ENCODE measurements at places on chromosomes 7 and 10. TPM values are rescaled to one million over a fixed set of nuclear protein-coding genes. Genes with fewer than 3 reads are reported as not detected.

Gene RELN
- total RNA-seq = 1.1 TPM

Gene MYL10
- total RNA-seq = not detected

Gene KIAA1217
- 34.8 TPM for total RNA-seq

Gene SPDYE6
- not detected for total RNA-seq

Gene GIMAP2
- total RNA-seq = 4.3 TPM

Gene NPTX2
- total RNA-seq = 4.5 TPM

Gene ZCWPW1
- total RNA-seq = 4.1 TPM

Gene DEPP1
- 47.3 TPM for total RNA-seq

Gene SLC26A5
- 2.5 TPM for total RNA-seq

DNA sequence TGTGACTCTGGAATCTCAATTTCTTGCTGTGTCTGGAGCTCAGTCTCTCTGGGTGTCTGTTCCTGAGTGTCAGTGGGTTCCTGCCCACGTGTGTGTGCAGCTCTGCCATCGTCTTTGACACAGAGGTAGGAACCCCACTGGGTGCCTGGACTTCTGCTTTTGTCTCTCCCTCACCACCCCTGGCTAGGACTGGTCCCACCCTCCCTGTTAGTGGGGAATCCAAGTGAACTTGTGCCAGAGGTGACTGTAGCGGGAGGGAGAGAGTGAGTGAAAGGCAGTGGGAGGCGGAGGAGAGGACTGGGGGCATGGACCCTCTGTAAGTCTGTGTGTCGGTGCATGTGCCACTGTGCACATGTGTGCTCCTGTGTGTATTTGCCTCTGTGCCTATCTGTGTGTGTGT is 299.9 kb upstream of the ZMIZ1 start:
- no peak for DNase-seq

DNA sequence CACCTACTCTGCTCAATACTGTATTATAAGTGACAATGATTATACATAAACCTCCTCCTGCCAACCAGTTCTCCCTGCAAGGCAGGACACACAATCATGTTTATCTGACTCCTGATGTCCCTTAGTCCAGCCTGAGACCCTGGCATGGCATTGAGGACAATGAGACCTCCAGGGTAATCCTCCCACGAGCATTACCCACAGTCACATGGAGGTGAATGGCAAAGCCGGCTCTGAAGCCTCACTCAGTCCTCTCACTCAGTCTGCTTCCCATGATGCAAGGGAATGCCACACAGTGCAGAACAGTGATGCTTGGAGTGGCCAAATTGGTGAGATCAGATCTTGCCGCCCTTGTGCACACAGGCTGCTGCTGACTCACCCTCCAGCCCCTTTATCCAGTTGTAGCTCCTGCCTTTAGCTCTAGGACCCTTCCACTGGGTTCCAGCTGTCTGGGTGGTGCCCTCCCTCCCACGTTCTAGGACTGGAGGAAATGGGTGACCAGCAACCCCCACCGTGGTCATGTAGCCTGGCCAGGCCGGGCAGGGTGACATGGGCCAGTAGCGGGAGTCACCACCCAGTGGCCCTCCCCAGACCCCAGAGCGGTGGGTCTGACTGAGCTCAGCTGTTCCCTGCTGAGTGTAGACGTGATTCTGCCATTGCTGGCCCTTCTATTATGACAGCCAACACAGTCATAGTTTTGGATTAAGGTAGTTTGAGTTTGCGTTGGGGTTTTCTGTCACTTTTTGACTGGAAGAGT is 5.5 kb upstream of the ADCY1 start:
- peak; percentile 68 for DNase-seq

GRCh38 chr10:12077580-12078180 is 8.9 kb downstream of the DHTKD1 start:
- no peak for DNase-seq

- DNase-seq = no peak
Observed at GRCh38 chr7:97457054-97457453, 274.8 kb upstream of the TAC1 start.

- no peak for DNase-seq
Observed at GRCh38 chr7:37395618-37396259, 52.9 kb downstream of the ELMO1 start.

DNA sequence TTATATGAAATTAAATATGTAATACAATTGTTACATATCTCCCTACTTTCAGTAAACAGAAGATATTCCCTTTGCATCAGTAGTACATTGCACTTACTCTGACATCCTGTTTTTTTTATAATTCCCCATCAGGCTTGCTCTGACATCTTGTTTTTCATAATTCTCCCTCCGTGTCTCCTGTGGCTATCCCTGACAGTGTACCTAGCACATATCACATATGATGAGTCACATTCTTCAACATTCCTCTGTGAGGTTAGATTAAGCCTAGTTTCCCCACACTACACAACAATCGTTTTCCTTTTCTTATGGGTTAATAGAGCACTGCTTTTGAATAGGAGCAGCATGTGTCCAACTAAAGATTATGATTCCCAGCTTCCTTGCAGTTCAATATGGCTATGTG is 250.6 kb upstream of the NPVF start:
- DNase-seq = no peak

- no peak for DNase-seq
Observed at GRCh38 chr7:1755783-1756625, 85.9 kb downstream of the ELFN1 start.

DNA sequence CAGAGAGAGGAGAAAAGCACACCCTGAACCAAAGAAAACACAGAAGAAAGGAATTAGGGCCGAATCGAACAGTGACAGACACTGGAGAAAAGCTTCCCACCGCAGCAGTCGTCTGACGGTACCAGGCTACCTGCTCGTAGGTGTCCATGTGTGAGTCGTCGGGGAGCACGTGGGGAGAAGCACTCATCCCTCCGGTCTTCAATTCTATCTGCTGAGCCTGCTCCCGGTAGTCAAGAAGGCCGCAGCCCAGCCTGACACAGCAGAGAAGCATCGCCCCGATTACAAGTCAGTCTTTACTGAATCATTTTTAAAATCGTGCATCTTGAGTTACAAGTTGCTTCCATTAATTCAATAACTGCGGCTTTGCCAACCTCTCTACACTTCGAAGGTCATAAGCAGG is 24.5 kb downstream of the PITRM1 start:
- no peak for DNase-seq

DNA sequence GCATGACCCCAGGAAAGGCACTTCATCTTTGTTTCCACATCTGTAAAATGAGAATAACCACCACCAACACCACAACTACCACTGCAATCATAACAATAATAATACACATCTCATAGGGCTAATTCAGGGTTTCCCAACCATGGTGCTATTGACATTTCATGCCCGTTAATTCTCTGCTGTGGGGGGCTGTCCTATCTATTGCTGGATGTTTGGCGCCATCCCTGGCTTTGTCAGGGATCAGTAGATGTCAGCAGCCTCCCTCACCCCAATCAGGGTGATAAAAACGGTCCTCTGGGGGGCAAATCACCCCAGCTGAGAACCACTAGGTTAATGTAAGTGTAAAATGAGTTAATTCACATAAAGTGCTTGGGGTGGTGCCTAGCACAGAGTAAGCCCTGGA is 145.8 kb downstream of the EMX2 start:
- DNase-seq = no peak

GRCh38 chr10:93115661-93116383 is 42.1 kb downstream of the CYP26A1 start:
- DNase-seq = no peak

DNA sequence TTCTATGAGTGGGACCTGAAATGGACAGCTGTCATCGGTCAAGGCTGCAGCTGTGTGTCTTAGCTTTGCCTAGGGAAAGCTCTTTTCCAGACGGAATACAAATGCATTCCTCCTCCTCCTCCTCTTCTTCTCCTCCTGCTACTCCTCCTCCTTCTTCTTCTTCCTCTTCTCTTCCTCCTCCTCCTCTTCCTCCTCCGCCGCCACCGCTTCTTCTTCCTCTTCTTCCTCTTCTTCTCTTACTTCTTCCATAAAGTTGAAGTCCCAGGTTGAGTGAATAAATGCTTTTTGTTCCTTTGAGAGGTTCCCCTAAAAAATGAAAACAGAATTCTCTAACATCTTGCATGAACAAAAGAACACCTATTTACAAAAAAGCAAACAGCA is 28.7 kb downstream of the KLF6 start:
- no peak for DNase-seq

DNA sequence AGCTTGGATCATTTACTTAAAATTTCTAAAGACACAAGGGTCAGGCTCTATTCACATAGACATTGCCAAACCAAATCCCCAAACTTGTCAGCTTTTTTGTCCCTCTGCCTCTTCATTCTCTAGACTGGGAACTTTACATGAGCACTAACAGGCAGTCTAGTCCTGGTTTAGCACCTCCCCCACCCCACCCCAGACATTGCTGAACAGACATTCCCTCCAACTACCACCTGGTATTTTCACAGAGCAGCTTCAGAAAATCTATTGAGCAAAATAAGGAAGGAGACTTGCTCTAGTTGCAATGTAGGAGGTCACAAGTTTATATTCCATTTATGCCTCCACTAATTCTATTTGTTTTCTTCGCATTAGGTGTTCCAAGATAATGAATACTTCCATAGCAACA is 56.8 kb upstream of the AASS start:
- no peak for DNase-seq

GRCh38 chr10:110176141-110177030 is 31.0 kb upstream of the MXI1 start:
- no peak for DNase-seq

DNA sequence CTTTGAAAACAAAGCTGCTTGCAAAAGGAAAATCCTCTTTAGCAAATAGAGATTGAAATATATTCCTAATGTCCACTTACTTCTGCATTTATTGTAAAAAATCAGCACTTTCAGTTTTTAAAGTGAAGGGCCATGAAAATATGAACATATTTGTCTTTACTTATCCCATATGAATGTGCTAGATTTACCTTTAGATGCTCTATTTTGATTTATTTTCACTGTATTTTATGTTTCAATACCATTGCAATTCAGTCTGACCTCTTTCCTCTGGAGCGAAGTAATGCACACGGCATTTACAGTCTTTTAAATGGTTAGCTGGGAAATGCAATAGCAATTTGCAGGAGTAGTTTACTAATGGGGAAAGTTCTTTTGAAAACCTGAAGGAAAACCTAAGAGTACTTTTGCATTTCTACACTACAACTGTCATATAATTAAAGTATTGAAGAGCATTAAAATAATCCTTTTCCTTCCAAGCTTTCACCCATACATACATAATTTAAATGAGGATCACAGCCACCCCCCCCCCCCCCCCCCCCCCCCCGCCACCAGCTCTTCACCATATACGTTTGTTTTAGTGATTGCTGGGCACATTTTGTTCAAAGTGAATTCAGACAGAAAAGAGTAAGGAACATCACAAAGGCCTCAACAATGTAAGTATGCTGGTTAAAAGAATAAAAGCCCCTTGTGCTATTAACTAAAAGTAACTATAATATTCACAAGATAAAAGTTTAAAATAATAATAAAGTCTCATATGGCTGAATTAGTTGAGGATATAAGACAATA is 3.5 kb downstream of the SKIDA1 start:
- no peak for DNase-seq

- DNase-seq = no peak
Observed at GRCh38 chr7:85061456-85061855, 125.4 kb downstream of the SEMA3D start.

DNA sequence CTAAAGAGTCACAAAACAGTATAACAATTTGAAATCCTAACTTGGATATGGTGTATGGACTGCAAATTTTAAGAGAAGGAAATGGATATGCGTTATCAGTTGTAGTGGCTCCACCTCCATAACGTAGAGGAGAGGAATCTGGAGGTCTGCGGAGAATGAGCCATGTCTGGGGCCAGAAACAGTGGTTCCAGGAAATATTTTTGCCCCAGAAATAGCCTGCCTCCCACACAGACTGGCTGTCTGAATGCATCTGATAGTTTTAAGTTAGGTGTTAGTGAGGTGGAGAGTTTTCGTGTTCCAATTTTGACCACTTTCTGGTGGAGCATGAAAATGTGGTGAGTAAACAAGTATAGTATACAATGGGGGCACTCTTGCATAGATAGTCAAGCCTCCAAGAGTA is 1.6 kb downstream of the PHTF2 start:
- DNase-seq = no peak

GRCh38 chr7:64729089-64729848 is 63.3 kb downstream of the ZNF107 start:
- DNase-seq = no peak

DNA sequence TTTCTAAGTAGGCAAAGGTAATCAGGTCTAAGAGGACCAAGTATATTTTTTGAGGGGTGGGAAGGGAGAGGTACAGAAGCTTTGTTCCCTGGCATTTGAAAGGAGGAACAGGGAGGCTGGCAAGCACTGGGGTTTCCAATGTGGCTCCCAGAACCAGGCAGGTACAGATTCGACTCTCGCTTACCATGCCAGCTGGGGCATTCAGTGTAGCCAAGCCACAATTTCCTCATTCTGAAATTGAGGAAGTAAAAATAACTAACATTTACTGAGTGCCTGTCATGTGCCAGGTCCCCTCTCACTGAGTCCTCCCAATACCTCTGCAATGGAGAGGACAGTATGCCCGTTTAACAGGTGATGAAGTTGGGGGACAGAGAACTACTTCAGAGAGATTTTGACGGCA is 45.9 kb upstream of the BET1 start:
- DNase-seq = no peak

- DNase-seq = no peak
Observed at GRCh38 chr10:31549896-31550295, 230.9 kb downstream of the ZEB1 start.

DNA sequence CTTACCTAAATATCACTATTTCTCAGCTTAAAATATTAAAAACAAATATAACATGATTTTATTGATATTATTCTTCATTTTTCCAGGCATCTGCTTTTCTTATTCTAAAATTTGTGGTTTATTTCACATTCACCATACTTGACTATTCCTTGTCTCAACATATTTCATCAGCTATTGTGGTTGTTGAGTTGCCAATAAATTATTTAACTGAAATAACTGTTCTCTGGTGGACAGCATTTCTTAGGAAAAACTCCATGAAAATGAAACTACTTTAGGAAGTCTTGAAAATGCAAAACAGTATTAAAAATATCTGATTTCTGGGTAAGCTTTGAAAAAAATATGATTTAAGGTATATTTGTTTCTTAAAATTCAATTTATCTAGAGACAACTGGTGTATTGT is 122.9 kb upstream of the SEMA3A start:
- DNase-seq = no peak
